ENCODE measurements at places on chromosomes 4 and X.
A peak's percentile ranks its signal among the peaks of the same experiment; 100 is the strongest.

- no peak for DNase-seq
Observed at GRCh38 chrX:39479856-39480255, 617.9 kb downstream of the BCOR start.

GRCh38 chr4:145012841-145013240, 85.2 kb downstream of the ANAPC10 start:
- peak; percentile 75 for DNase-seq

GRCh38 chr4:7526929-7527535, 92.3 kb upstream of the PSAPL1 start:
- no peak for DNase-seq

GRCh38 chrX:82711457-82711856, 796.6 kb upstream of the POU3F4 start:
- no peak for DNase-seq

GRCh38 chr4:177033135-177033534, 240.4 kb upstream of the VEGFC start:
- DNase-seq = no peak

GRCh38 chrX:43813898-43814297, 68.4 kb downstream of the MAOB start:
- DNase-seq = peak; percentile 10

GRCh38 chr4:76744241-76744921, 153.6 kb downstream of the SOWAHB start:
- no peak for DNase-seq

GRCh38 chr4:121198251-121198650, 34.1 kb upstream of the TNIP3 start:
- no peak for DNase-seq

- DNase-seq = peak; percentile 74
Observed at GRCh38 chr4:94345969-94346368, 3.3 kb upstream of the HPGDS start.

DNA sequence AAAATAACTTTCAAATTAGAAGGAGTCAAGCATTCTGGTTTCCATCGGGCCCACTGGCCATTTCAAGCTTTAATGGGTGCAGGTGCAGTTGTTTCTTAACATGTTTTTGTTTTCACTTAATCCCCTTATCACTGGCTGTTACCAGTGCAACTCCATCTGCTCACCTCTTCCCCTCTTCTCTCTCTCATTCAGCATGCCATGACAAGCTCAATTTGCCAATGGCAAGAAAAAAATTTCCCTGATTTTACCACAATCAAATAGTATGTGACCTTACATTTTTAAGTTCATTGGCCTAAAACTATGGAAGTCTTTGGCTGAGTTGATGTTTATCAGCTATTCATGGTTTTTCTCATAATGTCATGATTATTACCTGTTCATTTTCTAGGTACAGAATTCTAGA, 299.1 kb upstream of the BMP3 start:
- DNase-seq = no peak

DNA sequence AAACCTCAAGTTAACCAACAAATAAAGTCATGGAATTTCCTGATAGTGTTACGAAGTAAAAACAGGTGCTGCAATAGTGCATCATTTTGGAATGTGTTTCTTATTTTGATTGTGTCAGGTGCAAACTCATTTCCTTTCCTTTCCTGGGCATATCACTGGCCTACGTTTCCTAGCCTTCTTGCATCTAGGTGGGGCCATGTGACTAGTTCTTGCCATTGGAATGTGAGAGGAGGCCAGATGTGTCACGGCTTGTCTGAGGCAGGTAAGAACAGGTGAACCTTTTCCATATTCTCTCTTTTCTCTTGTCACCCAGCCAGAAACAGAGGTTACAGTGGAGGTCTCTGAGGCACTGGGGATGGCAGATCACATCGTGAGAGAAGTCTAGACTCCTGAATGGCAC, 868.0 kb downstream of the RPA4 start:
- DNase-seq = no peak

DNA sequence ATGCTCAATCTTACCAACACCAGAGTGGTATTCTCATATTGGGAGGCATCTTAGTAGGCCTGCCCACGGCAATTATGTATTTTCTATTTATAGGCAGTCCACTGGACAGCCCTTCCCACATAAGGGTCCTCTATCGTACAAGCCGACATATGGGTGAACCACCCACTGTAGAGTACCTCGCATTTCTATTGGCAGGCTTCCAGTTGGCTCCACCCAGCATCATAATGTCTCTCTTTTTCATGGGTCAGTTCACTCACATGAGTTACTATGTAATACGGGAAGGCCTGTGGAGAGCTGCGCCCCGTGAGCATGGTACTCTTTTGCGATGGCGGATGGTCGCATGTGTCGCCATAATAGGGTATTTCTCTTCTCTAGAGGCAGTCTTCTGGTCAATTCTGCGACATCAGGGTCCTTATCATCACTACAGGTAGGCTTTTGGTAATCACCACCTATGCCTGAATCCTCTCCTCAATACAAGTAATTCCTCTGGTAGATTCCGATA, 29.4 kb upstream of the FOXR2 start:
- DNase-seq = no peak

DNA sequence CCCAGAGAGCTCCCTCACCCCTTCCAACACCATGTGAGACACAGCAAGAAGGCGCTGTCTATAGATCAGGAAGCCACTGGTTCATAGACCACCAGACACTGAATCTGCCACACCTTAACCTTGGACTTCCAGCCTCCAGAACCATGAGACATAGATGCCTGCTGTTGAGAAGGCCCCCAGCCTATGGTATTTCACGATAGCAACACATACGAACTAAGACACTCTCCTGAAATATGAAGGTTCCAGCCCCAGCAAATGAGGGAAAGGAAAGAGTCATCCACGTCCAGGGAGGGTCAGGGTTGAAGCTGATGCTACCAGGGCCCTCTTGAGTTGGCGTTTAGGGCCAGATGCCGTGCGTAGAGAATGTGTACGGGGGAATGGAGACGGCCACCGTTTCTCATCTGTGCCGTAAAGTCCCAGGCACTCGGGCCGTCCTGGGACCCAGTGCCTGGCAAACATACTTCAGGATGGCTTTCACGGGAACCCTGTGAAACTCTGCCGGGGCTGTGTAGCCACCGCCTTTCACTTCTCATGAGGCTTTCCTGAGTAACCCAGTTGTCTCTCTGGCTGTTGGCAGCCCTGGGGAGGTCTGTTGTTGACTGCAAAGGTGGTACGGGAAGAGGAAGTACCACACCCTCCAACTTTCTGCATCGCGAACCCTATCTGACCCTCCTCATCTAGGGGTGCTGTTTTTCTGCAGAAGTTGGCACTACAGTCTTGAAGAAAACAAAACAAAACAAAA, 17.7 kb upstream of the P2RY8 start:
- DNase-seq = no peak

DNA sequence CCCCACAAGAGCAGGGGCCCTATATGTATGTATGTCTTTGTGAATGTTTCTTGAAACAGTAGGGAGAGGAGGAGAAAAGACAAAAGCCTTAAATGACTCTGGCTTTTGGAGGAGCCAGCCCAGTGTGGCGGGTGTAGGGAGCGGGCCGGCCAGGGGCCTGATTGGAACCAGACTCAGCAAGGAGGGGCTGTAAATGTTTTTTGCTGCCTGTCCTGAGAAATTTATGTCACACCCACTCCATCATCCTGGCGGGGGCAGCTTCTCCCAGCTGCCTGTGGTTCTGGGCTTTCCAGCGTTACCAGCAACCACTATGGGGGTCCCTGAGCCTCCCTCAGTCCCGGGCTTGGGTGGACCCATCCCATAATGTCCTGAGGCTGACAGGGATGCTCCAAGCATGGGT, 130.8 kb downstream of the PJA1 start:
- no peak for DNase-seq

DNA sequence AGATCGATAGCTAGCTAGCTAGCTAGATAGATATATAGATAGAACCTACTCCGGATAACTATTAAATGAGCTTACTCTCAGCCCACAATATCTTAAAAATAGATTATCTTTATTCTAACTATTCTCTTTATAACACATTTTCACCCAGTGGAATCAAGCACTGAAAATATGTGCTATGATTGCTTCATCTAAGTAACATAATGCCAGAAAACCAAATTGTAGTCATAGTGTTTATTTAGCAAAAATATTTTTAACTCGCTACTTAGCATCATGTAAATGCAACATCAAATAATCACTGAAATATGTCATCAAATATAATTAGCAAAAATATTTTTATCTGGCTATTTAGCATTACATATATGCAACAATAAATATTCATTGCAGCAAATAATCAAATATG, 1.5 kb downstream of the TMEM156 start:
- no peak for DNase-seq

GRCh38 chr4:40458683-40459082, 123.5 kb downstream of the CHRNA9 start:
- DNase-seq = no peak

- no peak for DNase-seq
Observed at GRCh38 chrX:150880808-150881165, 17.7 kb downstream of the CD99L2 start.

DNA sequence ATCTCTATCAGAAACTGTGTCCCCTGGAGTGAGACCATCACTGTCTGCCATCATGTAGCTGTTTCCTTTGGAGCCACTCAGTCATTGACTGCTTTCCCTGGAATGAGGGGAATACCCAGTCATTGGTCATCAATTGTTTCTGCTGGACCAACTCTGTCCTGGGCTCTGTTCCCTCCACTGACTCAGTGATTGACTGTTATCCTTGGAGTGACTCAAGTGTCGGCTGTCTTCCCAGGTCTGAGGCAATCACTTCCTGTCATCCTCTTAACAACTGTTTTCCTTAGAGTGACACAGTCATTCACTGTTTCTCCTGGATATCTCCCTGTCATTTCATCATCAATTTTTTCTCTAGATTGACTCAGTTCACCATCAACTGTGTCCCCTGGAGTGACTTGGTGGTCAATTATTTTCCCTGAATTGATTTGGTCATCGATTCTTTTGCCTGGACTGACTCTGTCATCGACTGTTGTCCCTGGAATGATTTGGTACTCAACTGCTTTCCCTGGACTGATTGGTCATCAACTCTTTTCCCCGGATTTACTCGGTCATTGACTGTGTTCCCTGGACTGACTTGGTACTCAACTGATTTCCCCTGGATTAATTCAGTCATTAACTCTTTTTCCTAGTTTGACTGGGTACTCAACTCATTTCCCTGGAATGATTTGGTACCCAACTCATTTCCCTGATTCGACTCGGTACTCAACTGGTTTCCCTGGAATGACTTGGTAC, 327.9 kb upstream of the VCX start:
- no peak for DNase-seq

- DNase-seq = no peak
Observed at GRCh38 chr4:183977707-183978106, 72.6 kb downstream of the STOX2 start.

DNA sequence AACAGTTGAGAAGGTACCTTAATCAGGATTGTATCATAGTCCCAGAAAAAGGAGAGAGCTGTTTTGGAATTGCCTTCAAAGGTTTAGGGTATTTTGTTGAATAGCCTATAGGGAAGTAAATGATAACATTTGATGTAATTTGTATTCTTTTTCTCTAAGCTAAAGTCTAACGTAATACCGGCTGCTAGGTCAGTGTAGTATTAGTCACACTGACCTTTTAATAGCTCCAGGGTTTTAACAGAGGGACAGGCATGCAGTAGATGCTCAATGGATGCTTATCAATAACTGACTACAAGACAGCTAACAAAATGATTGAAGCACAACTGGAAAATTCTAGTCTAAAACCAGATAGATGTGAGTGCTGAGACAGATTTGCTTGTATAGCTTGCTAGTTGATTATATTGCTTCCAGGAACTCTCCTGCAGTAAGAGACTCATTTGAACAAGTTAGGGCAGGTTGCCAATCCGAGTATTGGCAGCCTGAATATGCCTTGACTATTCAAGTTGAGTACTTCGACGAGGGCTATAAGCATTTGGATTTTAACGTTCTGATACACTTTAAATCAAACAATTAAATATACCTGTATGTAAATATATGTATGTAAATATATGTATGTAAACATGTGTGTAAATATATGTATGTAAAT, 16.5 kb upstream of the PNPLA4 start:
- DNase-seq = no peak

GRCh38 chrX:6383917-6384316, 151.0 kb downstream of the VCX3A start:
- DNase-seq = no peak

- no peak for DNase-seq
Observed at GRCh38 chr4:38831653-38832052, 25.0 kb downstream of the TLR6 start.

GRCh38 chr4:152808670-152809069, 28.9 kb downstream of the ARFIP1 start:
- no peak for DNase-seq

DNA sequence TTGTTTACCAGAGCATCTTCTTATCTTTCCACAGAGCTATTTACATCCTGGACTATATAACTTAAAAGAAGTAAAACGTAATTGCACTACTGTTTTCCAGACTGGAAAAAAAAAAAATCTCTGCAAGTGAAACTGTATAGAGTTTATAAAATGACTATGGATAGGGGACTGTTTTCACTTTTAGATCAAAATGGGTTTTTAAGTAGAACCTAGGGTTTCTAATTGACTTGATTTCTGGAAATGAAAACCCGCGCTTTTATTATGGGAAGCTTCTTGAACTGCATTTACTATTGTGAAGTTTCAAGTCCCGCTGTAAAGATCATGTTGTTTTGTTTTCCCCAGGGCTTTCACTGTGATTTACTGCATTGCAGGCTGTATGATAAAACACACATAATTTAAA, 162.7 kb downstream of the STIM2 start:
- no peak for DNase-seq

GRCh38 chrX:31929366-31929765, 857.5 kb upstream of the FTHL17 start:
- no peak for DNase-seq

GRCh38 chrX:40700640-40701342, 34.6 kb downstream of the MED14 start:
- DNase-seq = no peak

DNA sequence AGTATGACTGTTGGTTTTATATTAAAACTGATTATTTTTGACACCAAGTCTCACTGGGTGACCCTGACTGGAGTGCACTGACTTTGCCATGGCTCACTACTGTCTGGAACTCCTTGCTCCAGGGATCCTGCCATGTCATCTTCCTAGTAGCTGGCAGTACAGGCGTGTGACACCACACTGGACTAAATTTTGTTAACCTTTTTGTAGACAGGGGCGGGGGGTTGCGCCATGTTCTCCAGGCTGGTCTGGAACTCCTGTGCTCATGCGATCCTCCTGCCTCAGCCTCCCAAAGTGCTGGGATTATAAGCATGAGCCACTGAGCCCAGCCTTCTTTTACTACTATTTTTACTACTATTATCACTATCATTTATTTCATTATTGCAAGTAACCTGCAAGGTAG, 8.9 kb downstream of the XAGE1A start:
- DNase-seq = no peak

GRCh38 chrX:122579526-122579925, 604.6 kb upstream of the GRIA3 start:
- DNase-seq = no peak

- no peak for DNase-seq
Observed at GRCh38 chr4:29104694-29105093, 1615.5 kb upstream of the PCDH7 start.
